Activated CD4-positive, CD25-positive, alpha-beta regulatory T cell (primary cell): ENCODE measurements at places on chromosomes 13 and 19.

DNA sequence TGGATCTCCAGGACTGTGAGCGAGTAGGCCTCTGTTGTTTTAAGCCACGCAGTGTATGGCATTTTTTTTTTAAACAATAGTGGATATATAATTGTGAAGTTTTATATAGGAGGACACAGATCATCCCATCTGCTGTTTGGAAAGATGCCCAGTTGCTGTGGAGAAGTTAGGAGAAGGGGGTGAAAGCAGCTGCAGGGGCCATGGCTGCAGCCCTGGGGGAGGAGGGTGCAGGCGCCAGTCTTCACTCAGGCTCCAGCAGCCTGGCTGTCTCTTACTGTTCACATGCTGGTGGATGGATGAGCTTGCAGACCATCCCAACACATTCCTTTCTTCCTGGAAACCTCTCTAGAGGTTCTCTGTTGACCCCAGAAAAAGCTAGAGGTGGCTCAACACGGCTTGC, 242.3 kb downstream of the TEX29 start:
- no peak for DNase-seq

- no peak for DNase-seq
Measured at GRCh38 chr19:4052993-4053422, 13.7 kb downstream of the ZBTB7A start.

DNA sequence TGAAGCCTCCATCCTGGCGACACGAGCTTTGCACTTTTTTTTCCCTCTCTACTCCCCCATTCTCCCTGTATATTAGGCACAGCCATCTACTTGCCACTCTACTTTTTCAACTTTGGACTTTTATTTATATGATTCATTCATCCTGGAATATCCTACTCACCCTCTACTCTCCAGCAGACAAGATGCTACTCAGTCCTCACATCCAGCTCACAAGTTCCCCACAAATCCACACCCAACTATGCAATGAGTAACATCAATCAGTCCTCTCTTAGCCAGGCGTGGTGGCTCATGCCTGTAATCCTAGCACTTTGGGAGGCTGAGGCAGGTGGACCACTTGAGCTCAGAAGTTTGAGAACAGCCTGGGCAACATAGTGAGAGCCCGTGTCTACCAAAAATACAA, 23.9 kb upstream of the URAD start:
- DNase-seq: no peak

DNA sequence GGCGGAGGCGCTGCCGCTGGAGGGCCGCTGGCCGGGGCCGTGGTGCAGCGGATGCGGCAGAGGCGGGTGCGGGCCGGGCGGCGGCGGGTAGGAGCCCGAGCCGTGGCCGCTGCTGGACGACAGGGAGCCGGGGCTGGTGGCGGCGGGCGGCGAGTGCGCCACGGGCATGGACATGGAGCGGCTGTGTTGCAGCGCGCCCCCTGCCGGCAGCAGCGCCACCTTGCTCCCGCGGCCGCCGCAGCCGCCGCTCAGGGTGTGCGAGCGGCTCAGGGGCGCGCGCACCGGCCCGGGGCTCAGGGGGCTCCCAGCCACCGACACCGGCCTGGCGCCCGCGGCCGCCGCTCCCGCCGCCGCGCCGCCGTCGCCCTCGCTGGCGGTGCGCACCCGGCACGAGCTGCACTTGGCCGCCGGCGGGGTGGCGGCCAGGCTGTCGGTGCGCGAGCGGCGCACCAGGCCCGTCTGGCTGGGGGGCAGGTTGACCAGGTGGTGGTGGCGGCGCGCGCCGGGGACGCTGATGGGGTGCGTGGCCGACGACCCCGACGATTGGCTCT, 1.7 kb downstream of the IRS2 start:
- peak; percentile 51 for DNase-seq

DNA sequence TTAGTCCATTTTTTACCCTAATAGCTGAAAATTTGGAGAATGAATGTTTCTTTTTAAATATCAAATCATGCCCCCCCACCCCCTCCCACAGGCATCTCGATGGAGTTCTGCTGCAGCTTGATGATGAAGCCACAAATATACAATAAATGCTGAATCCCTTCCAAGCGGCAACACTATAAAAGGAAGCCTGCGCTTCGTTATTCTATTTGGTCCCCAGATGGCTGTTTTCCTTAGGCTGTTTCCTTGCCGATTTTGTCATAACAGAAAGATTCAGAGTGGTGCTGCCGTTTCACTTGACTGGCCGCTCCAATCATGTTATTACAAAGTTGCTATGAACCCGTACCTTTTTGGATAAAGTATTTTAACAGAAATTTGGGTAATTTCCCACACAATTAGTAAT, 79.5 kb downstream of the MYO16 start:
- DNase-seq: no peak

GRCh38 chr19:46256855-46257254, 27.3 kb downstream of the IGFL1 start:
- no peak for DNase-seq

- no peak for DNase-seq
Measured at GRCh38 chr13:22218797-22219196, 547.9 kb downstream of the FGF9 start.

GRCh38 chr19:3457528-3458228, 22.6 kb downstream of the SMIM24 start:
- DNase-seq: no peak

GRCh38 chr13:58728126-58728525, 1096.6 kb downstream of the PCDH17 start:
- DNase-seq: no peak

DNA sequence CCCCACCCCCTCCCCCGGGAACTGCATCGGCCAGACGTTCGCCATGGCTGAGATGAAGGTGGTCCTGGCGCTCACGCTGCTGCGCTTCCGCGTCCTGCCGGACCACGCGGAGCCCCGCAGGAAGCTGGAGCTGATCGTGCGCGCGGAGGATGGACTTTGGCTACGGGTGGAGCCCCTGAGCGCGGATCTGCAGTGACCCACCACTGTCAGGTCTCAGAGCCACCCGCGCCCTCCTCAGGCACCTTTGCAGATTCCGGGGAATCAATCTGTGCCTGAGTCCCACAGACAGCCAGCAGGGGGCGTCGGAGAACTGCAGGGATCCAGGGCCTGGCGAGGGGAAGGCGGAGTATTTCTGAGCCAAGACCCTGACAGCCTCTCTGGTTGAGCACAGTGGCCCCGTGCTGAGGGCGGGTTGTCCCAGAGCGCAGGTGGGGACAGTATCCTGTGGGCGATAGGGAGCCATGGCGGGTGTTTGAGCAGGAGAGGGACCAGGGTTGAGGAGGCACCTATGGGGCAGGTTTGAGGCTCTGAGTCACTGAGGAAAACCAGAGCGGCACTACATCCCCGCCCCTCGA, 30.4 kb upstream of the CYP4F8 start:
- peak; percentile 86 for DNase-seq

DNA sequence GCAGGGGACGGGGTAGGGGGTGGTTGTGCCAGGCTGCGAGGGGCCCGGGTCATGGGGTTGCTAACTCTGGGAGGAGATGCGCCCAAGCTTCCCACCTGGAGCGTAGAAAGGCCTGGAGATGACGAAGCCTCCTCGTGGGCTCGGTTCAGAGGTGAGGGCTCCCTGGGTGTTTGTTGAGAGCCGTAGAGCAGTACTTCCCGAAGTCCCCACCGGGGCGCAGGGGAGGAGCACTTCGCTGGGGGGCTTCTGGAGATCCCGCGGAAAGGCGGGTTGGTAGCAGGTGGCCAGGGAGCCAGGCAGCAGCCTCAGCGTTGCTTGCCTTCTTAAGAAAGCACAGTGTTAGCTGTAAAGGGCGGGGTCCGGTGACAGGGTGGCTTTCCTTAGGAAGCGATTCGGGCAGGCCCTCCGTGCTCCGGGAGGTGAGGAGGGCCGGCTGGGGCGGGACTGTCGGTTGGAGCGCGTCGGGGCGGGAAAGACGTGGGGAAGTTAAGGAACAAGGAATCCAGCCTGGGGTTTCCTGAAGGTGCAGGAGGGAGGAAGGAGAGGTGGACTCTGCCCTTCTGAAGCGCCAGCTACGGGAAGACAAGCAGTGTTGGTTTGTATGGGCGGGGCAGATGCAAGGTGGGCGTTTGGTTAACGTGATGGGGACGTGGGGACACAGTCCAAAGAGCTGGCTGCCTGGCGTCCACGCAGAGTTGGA, 3.3 kb downstream of the VSTM2B start:
- no peak for DNase-seq

GRCh38 chr19:1399745-1400144, 1.6 kb downstream of the GAMT start:
- DNase-seq: no peak

DNA sequence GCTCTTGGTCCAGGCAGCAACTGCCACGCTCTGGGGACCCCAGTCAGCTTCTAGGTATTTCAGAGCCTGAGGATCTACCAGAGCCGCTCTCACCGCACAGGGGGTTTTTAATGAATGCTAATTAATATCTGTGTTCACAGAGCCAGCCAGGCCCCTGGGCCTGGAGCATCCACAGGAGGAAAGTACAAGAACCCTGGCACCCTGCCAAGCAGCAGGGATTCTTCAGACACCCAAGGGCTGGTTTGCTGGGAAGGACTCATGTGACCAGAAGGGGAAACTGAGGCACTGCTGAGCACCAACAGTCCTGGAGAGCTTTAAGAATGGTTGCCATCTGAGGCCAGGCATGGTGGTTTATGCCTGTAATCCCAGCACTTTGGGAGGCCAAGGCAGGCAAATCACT, 38.0 kb upstream of the ADGRE5 start:
- no peak for DNase-seq

DNA sequence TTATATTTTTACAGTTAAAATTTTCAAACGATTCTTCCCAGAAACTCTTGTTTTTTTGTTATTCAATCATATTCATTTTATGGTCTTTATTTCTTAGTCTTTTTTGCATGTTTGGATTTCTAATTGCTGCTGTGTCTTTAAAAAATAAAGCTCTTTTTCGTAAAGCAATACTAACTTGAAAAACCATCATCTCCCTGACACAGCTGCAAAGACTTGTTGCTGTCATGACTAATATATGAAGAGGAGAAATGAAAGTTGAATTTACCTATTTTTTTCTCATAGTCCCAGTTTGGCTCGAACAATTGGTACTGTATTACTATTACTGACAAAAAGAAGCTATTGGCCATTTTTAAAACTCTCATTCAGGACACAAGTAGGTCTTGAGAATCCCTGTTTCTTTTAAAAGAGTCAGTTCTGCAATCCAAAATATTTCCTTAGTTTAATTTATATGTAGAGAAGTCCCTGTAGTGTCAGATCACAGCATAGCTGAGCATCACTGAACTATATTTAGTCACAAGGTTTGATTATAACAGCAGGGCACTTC, 12.1 kb upstream of the SPART start:
- no peak for DNase-seq

DNA sequence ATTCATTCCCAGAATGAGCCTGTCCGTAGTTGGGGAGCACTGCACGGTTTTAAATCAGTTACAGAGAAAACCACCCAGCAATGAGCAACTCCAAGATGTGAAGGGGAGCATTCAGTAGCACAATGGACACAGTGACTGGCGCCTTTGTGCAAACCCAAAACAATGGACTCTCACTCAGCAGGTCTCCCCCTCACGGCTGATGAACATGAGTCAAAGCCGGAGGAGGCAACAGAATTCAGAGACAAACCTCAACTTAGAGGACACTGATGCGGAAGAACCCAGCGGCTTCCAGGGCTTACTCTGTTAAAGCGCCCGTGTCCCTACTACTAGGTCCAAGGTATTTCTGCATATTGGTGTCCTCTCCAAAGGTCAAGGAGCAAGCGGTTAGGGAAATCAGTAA, 17.7 kb downstream of the PLEKHF1 start:
- DNase-seq: no peak

GRCh38 chr13:105035092-105035491, 1500.4 kb downstream of the EFNB2 start:
- DNase-seq: no peak

DNA sequence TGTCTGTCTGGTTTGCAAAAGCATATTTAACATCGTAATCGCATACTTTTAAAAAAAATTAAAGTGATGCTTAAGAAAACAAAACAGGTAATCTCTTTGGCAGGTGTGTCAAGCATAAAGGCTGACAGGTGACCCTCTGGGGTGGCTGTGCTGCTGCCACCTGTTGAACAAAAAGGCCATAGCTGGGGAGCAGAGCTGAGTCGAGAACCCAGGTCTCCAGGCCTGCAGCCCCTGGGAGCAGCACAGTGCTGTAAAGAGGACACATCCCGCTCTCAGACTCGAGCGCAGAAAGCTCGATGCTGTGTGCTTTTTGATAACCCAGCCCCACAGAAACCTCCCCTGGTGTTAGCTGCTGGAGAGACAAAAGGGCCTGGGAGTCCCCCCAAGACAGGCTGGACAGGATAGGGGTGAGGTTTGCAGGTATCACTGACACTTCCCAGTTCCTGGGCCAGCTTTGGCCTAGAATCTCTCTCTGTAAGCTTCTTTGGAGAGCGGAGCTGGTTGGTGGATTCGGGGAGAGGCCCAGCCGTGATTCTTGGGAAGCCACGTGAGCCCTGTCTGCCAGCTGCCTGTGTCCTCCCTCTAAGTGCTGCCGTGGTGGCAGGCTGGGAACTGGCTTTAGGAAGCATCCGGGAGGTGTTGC, 66.9 kb downstream of the C13orf42 start:
- no peak for DNase-seq
